ENCODE measurements at places on chromosomes 13 and 19.

- no peak for DNase-seq
These were observed 150.1 kb downstream of the SHISA2 start for GRCh38 chr13:25901460-25902376.

GRCh38 chr13:113653264-113654174, 4.5 kb downstream of the ATP4B start:
- DNase-seq, result no peak

- no peak for DNase-seq
These were observed 25.6 kb upstream of the NDFIP2 start for GRCh38 chr13:79455331-79455730.

DNA sequence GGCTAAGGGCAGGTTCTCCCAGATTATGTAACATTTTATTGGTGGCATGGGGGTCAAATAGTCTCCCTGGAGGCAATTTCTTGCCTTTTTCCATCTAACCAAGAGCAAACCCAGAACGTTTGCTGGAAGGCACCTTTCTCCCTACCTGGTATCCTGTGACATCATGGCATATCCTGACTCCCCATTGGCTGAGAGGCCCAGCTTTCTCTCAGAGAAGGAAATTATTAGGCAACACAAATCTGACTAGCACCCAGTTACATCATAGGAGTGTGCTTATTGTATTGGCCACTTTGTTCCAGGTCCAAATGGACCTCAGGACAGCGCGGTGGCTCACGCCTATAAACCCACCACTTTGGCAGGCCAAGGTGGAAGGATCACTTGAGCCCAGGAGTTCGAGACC, 13.0 kb downstream of the NTN5 start:
- no peak for DNase-seq

- DNase-seq, result no peak
These were observed 73.3 kb downstream of the FGF9 start for GRCh38 chr13:21744149-21744548.

DNA sequence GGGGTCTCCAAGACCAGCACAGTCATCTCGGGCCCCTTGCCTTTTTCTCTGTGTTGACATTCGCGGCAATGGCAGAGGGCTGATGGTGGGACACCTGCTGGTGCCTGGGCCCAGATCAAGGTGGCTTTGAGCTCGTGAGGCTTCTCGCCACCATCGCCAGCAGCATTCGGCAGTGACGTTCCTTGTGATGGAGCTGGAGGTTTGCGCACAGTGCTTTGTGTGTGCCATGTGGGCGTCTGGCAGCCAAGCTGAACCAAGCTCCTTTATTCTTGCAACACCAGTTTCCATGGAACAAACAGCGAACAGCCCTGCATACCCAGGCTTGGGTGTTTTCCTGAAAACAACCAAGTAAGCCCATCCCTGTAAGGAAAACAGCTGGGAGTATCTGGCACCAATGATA, 9.1 kb upstream of the TMEM255B start:
- DNase-seq, result no peak

DNA sequence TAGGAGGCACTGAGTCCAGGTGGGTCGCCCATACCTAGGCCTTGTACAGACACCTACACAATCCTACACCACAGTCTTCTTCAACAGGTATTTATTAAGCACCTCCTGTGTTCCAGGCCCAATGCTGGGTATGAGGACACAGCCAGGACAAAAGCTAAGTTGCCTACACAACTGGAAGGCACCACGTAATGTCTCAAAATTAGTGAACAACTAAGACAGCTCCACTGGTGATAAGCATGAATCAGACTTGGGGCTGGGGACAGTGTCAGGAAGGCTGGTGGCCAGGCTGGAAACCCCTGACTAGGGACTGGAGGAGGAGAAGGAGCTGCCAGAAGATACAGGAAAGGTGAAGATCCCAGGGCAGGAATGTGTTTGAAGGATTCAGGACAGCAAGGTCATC, 2.4 kb downstream of the SMIM24 start:
- no peak for DNase-seq

GRCh38 chr19:1025960-1026782, at the start of gene CNN2:
Gene CNN2 (plus strand): TSS chr19:1026608. CDS start chr19:1026662, 54 bp downstream.
- DNase-seq, result peak; percentile 94

DNA sequence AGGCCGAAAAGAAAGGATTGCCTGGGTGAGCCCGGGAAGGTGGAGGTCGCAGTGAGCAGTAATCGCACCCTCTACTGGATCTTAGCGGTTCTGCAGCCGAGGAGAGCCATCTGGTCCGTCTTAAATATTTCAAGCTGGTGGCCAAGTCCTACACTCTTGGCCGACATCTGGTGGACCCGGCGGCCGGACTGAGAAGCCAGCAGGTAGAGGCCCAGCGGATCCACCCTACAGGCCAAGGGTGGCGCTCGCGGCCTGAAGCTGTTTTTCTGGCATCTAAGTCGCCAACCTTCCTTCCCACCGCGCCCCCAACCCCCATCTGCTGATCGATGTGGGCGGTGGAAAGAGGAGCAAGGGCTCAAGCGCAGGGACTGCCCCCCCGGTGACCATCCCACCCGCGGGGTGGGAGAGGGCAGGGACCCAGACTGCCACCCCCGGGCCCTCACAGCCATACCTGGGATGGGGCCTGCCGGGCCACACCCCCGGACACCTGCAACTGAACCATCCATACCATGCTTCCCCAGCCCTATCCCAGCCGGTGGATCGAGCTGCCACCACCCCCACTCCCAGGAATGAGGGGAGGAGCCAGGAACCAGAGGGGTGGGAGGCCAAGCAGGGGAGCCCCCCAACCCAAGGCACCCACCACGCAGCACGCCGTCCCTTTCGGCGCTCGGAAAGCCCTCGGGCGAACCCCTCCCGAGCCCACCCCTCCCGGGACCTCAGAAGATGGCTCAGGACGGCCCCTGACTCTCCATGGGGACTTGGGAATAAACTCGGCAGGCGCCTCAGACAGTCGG, 46.3 kb upstream of the ZNF730 start:
- no peak for DNase-seq

Measured in HuH-7.5 (cell line).